ENCODE measurements at places on chromosomes 4 and X.
A peak's percentile ranks its signal among the peaks of the same experiment; 100 is the strongest.

GRCh38 chr4:81604683-81605218 lies 133.0 kb upstream of the RASGEF1B start:
- ATAC-seq, result no peak

- no peak for ATAC-seq
Measured at GRCh38 chrX:109283870-109284269, 198.0 kb downstream of the GUCY2F start.

DNA sequence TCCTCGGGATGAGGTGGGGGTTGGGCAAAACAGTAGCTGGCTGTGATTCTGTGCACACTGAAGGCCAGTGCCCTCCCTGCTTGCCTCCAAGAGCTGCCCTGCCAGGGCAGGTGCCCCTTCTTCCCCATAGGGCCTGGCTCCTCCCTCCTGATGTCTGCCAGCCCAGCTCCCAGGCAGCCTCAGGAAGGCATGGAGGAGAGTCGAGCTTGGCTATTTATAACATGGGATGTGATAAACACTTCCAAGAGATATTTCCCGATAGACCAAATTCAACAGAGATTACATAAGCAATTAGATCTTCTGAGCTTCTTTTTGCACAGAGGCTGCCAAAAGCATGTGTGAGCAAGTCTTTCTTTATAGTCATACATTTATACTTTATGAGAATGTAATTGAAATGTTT lies 45.3 kb upstream of the PJA1 start:
- no peak for ATAC-seq

- ATAC-seq, result peak; percentile 81
Measured at GRCh38 chr4:6695660-6696610, 2.3 kb downstream of the S100P start.

GRCh38 chr4:20431543-20431951 lies 179.8 kb downstream of the SLIT2 start:
- no peak for ATAC-seq

DNA sequence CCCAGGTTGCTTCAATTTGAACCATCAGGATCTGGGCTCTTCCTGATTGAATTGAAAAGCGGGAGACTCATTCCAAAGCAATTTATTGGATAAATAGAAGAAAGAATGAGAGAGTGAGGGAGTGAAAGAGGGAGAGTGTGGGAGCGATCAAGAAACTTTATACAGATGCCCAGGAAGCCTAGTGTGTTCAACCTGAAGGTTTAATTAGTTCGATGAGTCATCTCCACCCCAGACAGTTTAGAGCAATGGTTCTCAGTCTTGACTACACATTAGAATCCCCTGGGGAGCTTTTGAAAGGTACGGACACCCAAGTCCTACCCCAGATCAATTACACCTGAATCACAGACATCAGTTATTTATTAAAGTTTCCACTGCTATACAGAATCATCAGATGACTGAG lies 61.5 kb downstream of the GEMIN8 start:
- ATAC-seq, result no peak

DNA sequence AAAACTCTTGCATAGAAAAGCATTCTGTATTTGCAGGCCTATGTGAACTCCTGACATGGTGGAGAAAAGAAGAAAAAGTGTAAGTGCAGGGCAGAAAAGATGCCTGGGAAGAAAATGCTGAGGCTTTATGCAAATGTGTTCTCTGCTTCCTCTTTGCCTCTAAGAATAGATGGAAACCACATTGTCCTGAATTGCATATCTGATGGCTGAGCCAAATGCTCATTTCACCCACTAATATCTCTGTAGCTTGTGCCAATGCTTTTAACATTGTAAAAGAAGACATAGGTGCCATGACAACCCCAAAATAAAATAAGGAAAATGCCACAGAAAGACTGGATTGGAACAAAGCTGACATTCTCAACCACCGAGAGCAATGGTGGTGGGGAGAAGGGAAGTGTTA lies 307.4 kb downstream of the GRIA2 start:
- ATAC-seq, result no peak

DNA sequence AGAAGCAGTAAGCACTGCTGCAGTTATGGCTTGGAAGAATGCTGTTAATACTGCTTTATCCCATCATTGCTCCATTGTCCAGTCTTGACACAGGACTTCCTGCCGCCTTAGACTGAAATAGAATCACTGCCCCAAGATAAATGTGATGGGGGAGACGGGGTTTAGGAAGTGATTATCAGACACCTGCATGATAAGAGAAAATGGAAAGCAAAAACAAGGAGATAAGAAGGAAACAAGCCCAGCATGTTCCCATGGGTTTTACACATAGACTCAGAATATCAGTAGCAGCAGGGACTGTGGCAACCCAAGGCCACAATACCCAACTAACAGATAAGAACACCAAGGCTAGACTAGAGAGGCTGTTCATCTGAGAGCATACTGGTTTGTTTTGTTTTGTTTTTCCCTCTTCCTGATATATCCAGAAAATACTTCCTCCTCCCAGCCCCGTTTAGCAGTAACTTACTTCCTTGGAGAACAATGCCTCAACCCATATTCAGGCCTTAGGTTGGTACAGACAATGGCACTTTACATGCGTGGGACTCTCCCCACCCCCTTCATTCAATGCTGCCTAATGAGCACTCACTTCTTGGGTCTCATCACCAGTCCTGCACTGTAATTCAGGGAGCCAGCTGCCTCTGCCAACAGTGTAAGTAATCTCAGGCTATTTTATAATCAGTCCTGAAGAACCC lies 232.6 kb downstream of the CBR4 start:
- peak; percentile 27 for ATAC-seq

DNA sequence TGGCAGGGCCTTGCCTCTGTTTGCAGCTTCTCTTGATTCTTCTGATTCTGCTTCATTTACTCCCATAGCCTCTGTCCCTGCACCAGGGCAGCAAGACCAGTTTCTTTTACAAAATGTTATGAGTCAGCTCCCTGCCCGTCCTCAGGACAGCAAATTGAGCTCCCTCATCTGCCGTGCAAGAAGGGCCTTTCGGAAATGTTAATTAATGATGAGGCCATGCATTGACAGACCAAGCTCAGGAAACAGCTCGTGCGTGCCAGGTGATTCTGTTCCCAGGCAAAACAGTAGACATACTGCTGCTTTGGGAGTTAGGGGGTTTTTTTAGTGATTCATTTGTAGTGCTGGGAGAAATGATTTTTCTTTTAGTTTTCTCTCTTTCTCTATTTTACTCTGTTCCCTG lies 231.7 kb downstream of the FBXW7 start:
- peak; percentile 58 for ATAC-seq

DNA sequence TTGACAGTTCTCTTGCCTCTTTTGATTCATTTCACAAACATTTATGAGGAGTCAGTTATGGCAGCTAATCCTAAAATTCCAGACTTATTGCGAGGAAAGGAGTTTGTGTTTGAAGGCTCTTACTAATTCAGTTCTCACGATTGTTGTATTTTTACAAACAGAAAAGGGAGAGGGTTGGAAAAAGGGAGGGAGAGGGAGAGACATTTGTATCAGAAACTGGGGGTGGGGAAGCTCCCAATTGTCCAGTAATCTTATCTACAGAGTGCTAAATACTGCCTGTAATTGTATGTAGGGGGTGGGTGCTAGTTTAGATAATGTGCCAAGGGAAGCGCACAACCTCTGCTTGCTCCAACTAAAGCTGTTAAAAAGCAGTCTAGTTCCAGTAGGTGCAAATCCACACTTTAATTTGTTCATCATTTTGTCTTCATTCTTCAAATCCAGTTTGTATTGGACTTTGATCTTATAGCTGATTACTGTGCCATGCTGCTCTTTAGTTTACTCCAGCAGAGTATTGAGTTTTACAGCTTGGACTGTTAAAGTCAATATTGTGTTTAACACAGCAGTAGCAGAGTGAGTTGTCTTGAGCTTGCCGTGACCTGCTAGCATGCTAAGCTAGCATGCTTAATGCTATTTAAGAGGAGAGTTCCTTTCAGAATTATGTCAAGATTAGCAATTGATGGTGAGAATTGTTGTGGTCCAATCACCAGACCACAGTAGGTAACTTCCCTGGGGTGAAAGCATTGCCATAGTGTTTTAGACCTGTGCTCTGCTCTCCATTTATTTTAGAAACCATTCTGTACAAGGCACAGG lies 13.9 kb downstream of the FNIP2 start:
- no peak for ATAC-seq

DNA sequence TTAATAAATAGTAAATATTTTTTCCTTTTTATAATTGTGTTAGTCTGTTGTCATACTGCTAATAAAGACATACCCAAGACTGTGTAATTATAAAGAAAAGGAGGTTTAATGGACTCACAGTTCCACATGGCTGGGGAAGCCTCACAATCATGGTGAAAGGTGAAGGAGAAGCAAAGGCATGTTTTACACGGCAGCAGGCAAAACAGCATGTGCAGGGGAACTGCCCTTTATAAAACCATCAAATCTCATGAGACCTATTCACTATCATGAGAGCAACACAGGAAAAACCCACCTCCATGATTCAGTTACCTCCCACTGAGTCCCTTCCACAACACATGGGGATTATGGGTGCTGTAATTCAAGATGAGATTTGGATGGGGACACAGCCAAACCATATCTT lies 45.8 kb upstream of the TMPRSS11B start:
- ATAC-seq, result no peak

- no peak for ATAC-seq
Measured at GRCh38 chr4:112767386-112767785, 130.4 kb downstream of the LARP7 start.

DNA sequence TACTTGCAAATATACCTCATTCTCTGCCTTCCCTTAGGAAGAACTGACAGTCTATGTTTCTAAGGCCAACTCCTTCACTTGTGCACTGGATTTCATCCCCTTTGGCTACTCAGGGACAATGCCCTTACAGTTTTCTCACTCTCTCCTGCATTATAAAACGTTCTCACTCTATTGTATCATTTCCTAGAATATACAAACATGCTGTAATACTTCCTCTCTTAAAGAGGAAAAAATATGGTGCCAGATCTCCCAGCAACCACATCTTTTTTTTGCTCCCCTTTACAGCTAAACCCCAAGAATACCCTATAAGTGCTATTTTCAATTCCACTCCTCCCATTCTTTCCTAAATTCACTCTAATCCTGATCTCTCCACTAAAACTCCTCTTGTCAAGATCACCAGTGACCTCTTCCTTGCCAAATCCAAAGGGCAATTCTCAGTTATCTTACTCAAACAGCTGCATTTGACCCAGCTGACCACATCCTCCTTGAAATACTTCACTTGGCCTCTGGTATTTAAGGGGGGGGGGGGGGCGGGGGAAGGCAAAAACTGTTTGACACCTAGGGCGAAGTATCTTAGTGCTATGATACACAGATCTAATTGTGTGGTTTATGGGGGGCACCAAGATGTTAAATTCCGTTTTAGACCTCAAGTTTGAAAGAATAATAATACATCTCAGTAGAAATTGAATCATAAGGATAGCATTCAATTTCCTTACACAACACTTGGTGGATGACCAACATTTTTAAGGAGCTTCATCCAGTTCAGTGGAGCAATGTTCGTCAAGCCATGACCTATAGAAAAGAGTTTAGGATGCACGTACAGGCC lies 1.6 kb downstream of the RCHY1 start:
- no peak for ATAC-seq
